ENCODE measurements at places on chromosomes 6 and 20.

DNA sequence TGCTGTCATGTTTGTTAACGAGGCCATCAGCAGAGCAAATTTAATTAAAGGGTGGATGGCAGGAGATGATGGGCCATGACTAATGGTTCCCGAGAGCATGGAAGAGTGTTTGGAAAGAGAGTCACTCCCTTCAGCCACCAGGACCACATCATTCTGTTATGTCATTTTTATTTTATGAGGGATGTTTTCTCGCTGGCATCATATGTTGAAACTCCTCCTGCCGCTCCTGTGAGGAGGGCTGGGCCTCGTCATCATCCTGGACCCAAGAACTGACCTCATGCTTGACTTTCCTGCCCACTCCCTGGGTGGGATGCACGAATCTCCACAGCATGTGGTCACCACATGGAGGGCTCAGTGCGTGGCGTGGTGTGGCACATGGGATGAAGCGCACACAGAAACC is 86.4 kb upstream of the FRMD1 start:
- no peak for DNase-seq

- DNase-seq, result no peak
Observed at GRCh38 chr6:132330759-132331158, 70.5 kb downstream of the MOXD1 start.

- DNase-seq, result no peak
Observed at GRCh38 chr6:50249493-50249892, 199.8 kb upstream of the DEFB112 start.

DNA sequence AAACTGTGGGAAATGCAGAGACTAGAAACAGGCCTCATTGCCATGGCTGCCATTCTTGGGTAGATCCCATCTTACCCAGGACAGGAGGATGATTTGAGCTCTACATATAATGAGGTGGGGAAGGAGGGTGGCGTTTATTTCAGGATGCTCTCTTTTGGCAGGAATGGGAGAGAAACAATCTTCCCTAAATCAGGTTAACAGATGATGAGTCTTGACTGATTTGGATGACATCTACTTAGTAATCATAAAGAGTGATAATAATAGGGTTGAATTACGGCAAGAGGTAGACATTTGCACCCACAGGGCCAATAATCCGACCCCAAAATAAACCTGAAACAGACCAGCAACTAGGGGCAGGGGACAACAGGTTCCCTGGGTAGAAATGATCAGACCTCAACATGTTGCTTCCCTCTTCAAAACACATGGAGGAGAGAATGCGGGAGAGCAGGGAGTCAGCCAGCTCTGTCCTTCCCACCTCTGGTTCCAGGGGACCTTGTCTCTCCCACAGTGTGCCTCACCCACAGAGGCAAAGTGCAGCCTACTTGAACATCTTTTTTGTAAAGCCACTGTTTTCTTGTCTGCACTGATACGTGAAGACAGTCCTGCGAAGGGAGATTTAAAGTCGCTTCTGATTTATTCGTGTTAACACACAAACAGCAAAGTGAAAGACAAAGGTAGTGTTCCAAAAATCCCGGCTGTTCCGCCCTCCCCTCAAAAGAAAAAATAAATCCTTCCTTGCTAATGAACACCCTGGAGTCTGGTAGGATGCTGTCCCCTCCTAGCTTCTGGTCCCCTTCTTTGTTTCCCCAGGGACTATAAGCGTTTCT is 3.9 kb downstream of the FOXQ1 start:
- no peak for DNase-seq

DNA sequence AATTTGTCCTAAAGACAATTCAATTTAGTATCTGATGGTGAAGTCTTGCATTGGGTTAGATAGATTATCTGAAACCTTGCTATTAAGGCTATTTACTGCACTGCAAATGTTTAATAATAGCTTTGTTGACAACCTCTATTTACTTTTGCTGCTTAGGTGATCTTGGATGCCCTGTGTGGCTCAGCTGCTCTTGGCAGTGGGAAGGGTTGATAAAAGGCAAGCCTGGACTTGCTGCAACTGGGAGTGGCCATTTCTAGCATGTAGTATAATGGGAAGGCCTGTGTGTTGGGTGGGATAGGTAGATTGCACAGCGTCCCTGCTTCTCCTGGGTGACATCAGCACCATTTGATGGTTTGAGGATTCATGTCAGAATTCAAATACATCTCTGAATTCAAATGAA is 49.1 kb downstream of the ARMC2 start:
- no peak for DNase-seq

DNA sequence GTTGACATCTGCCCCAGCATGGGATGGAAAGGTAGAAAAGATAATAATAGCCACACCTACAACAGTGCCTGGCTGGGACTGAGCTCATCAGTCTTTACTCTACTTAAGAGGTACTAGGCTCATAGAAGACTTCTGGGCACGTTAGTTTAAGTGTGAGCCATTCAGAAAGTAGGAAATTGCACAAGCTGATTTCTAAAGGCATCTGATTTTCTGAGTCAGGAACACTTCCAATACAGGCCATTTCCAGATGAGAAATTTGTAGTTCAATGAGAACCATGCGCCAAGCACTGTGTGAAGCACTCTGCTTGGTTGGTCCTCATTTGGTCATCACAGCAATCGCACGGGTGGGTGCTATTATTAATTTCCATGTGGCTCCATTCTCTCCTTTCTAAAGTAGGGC is 42.3 kb downstream of the MOCS1 start:
- no peak for DNase-seq

GRCh38 chr6:150048099-150048498 is 20.8 kb downstream of the ULBP3 start:
- DNase-seq, result no peak

DNA sequence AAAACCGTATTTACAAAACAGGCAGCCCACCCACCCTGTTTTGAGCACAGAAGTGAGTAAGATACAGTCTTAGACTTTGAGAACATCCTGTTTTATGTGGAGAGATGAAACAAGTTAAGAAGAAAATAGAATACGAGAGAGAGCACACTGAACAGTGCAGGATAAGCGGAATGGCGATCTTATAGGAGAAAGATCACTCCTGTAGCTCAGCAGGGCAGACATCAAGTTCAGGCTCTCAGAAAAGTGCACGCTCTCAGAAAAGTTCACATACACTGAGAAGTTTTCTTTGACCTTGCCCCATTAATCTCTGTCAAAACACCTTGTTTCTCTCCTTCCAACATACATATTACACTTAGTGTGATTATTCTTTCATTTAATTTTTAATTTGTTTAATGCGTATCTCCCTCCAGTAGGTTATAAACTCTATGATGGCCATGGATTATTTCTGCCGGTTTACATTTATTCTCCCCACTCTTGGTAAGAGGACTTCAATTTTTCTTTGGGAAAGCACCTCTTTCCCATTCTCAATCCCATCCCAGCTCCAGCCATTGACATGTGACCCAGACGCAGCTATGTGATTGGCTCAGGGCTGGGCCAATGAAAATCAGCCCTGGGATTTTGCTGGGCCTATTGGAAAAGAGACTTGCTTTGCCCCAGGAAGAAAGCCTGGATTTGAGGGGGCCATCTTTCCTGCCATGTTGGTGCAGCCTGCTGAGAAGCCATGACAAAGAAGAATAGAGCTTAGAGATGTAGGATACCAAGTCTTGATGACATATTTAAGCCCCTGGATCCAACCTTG is 16.2 kb downstream of the KCNB1 start:
- no peak for DNase-seq

DNA sequence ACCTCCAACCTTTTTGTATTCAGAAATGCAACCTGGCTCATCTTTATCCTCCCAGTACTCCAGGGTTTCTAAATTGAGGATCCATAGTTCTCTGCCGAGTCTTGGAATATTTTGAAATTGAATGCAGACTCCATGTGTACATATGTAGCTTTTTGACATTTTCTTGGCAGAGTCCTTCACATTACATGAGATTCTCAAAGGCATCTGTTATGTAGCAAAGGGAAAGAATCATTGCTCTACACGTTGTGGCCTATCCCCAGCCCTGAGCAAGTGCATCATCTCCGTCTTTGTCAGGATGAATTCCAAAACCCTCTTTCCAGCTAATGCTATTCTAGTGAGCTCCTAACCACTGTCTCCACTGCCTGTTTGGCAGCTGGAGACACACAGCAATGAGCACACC is 742.9 kb downstream of the DHX35 start:
- no peak for DNase-seq

DNA sequence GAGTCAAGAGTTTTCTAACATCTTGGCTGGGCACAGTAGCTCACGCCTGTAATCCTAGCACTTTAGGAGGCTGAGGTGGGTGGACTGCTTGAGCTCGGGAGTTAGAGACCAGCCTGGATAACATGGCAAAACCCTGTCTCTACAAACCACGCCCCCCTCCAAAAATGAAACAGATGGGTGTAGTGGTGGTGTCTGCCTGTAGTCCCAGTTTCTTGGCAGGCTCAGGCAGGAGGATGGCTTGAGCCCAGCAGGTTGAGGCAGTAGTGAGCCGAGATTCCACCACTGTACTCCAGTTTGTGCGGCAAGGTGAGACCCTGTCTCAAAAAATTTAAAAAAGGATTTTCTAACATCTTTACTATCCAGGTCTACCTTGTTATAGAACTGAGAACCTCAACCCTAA is 22.0 kb downstream of the FAM8A1 start:
- DNase-seq, result no peak

GRCh38 chr6:169626169-169626568 is 75.7 kb downstream of the WDR27 start:
- no peak for DNase-seq

DNA sequence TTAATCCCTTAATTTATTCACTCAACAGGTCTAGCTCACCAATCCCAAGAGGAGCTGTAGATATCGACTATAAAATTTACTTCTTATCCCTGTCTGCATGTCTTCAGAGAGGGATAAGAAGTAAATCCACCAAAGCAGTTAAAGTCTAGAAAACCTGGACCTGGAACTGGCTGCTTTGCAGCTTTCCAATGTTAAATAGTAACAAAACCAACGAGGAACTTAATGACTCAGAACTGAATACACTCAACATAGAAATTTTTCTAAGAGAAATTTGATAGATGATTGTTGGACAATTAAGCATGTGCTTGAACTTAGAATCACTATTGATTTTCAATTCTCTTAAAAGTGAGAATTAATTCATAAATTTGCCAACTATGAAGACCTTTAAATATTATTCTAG is 11.5 kb upstream of the TMEM244 start:
- DNase-seq, result no peak

- DNase-seq, result no peak
Observed at GRCh38 chr6:162245830-162246420, 481.6 kb downstream of the PRKN start.

GRCh38 chr20:24158281-24158680 is 169.7 kb upstream of the GGTLC1 start:
- DNase-seq, result no peak

- DNase-seq, result peak; percentile 31
Observed at GRCh38 chr20:41095110-41095969, 42.0 kb upstream of the PLCG1 start.

DNA sequence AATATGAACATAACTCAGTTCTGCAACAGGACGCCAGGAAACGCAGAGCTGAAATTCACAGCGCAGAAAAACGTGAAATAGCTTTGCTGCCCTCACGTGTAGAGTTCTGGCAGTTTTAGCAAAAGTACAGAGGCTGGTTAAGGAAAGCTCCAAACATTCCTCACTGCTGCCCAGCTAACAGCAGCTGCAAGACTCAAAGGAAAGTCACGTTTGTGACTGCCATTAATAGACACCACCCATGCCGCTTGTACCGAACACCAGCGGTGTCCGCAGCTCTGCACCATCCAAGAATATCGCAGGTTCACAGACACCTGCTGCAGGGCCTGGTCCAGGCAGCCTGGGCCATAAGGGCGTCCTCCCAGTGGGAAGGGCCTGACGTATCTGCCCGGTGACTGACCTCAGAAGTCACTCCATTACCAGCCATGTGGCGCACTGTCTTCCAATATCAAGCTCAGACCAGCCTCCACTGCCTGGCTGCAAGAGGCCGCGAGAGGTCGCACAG is 61.4 kb downstream of the WDR27 start:
- DNase-seq, result no peak

- DNase-seq, result no peak
Observed at GRCh38 chr6:163655217-163656121, 241.0 kb downstream of the QKI start.

DNA sequence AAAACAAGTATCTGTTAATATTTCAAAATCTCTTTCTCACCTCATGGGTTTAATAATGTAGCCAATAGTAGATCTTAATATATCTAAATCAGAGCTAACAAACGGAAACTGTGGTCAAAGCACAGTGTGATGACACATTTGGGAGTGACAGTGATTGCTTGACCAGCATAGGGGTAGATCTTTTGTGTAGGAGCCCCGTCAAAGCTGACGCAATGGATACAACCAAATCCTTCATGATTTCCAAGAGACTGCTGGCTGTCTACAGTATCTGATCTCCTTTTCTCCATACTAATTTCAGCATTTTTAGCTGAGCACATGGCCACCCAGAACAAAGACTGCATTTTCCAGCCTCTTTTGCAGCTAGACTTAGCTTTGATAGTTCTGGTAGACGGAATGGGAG is 299.3 kb upstream of the ECI2 start:
- DNase-seq, result no peak

GRCh38 chr6:39753725-39754045 is 28.5 kb upstream of the KIF6 start:
- no peak for DNase-seq

DNA sequence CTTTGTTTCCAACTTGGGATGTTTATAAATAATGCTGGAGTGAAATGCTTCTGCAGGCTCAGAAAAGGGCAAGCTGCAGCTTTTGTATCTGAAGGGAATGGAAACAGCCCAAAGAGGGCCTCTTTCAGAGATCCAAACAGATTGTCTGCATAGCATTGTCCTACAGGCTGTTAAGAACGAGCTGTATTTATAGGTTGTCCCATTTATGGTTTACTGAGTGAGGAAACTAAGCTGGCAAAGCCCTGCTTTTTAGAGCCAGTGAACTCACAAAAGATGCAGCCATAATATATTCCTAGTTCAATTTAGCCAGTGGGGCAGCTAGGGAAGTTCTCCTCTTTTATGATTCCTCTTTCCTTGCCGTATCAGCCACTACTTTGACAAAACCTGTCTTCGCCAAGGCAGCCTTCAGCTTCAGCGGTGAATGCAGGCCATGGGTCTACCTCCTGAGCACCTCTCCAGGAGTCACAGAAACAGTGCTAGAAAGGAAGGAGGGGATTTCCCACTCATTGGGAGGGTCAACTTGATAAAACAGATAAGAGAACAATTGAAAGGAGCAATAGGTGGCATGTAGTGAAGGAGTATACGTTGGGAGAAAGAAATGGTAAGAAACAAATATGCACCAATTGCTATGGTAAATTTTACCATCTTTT is 15.0 kb downstream of the KIAA0319 start:
- DNase-seq, result no peak

All from stimulated activated CD4-positive, alpha-beta T cell treated with anti-CD3 and anti-CD28 coated beads, TNF-alpha, amount 100 ng/mL, for 1 hour (primary cell).